ENCODE measurements at places on chromosomes 16 and 17.

GRCh38 chr17:36717088-36717487 is 115.7 kb downstream of the MRM1 start:
- DNase-seq = no peak

GRCh38 chr17:76233588-76234353 is 6.5 kb downstream of the RNF157 start:
- no peak for DNase-seq

- no peak for DNase-seq
Observed at GRCh38 chr17:14557480-14557879, 256.6 kb downstream of the HS3ST3B1 start.

GRCh38 chr16:21986692-21987246 is 14.1 kb downstream of the PDZD9 start:
- no peak for DNase-seq

DNA sequence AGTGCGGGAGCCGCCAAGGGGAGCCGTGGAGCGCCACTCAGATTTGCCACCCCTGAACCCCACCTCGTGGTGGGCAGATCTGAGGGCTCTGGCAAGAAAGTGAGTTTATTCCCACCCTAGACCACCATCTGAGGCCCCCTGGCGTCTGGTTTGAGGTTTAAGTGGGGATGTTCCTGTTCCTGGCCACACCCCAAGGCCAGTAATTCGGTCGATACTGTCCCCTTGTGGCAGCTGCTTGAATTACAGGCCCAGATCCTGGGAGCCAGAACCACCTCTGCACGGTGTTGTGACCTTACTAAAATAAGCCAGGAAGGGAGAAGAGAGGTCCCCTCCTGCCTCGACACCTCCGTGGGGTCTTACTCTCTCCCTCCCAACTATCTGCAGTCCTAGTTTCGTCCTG is 3.3 kb upstream of the LAT start:
- no peak for DNase-seq

- no peak for DNase-seq
Observed at GRCh38 chr17:2982854-2983253, 80.6 kb downstream of the OR1D5 start.

DNA sequence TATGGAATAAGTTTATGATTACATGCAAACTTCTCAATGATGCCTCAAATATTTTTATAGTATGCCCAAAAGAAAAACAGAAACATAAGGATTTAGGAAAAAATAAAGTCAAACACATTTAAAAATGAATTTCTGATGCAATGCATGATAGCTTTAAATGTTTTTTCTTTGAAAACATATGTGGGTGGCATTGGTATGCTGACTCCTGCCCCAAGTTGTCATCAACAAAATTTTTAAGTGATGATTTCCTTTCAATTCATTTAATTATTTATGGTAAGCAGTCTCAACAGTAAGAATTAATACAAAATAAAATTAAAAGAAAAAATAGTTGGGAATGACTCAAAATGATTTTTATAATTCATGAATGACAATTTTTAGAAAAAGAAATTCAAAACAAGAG is 104.9 kb downstream of the CEP112 start:
- no peak for DNase-seq

GRCh38 chr17:13583996-13584700 is 17.6 kb downstream of the HS3ST3A1 start:
- no peak for DNase-seq

- no peak for DNase-seq
Observed at GRCh38 chr17:13544292-13544691, 57.4 kb downstream of the HS3ST3A1 start.

- no peak for DNase-seq
Observed at GRCh38 chr16:69120096-69120664, 12.2 kb downstream of the CHTF8 start.

DNA sequence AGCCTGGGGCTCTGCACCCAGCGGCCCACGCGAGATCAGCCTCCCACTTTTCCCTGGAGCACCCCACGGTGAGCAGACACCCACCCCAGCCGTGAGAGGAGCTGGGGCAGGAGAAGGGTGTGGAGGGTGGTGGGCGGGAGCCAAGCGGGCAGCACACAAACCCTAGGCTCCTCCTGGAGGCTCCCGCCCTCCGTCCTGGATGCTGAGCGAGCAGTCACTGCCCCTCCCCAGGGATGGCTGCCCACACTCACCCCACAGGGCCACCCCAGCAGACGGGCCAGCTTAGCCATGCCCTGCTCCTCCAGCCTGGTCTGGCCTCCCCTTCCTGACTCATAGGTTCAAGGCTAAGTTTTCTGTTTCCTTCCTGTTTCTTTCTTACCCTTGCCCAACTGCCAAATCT is 15.7 kb upstream of the ABCC3 start:
- no peak for DNase-seq

- DNase-seq = no peak
Observed at GRCh38 chr16:89337965-89338364, 120.5 kb downstream of the ZNF778 start.

- DNase-seq = no peak
Observed at GRCh38 chr17:64340557-64340956, 50.1 kb downstream of the PECAM1 start.

DNA sequence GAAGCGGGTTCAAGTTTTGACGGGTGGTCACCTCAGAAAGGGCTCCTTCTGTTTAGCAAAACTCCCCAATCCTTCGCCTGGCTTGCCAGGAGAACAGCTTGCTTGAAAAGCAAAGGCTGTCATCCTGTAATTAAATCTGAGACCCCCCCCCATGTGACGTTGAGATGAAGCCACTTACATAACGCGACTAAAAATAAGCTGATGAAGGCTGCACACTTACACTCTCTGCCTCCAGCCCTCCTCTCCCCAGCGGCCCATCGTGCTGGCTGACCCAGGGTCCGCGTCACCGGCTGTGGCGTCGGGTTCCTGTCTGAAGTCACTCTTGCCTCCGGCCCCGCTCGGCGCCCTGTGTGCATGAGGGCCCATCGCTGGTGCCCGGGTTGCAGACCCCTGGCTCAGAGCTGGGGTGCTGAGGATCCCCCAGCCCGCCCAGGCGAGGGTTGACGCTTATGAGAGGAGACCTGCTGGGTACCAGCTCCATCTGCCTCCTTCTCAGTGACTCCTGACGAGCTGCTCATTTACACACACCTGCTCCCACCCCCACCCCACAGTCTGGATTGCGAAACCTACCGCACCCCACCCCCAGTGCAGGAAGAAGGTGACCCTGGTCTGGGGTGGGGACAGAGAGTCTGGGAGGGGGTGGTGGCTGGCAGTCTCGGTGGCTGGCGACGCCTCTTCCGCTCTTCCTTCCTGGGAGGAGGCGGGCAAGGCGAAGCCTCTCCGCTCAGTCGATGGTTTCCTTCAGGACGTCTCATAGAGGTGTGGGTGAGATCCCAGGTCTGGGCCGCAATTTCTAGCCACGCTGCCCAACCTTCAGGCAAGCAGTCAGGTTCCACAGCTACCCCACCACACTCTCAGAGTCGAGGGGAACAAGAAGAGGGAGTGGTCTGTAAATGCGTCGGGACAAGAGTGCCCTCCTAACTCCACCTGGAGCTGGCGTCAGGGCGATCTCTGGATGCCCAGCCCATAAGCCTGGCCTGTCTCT is 3.1 kb upstream of the BAIAP2 start:
- no peak for DNase-seq

DNA sequence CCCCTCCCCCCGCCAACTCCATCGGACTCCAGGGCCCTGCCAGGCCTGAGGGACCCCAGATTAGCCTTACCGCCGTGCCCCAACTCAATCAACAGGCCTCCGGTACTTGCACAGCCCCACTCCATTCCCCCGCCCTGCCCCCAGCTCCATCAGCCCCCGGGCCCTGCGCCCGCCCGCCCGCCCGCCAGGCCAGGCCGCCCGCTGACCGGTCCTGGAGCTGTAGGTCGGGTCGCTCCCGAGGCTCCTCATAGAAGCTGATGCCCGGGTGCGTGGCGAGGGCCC is 308 bp downstream of the GTF3C1 start:
- no peak for DNase-seq

DNA sequence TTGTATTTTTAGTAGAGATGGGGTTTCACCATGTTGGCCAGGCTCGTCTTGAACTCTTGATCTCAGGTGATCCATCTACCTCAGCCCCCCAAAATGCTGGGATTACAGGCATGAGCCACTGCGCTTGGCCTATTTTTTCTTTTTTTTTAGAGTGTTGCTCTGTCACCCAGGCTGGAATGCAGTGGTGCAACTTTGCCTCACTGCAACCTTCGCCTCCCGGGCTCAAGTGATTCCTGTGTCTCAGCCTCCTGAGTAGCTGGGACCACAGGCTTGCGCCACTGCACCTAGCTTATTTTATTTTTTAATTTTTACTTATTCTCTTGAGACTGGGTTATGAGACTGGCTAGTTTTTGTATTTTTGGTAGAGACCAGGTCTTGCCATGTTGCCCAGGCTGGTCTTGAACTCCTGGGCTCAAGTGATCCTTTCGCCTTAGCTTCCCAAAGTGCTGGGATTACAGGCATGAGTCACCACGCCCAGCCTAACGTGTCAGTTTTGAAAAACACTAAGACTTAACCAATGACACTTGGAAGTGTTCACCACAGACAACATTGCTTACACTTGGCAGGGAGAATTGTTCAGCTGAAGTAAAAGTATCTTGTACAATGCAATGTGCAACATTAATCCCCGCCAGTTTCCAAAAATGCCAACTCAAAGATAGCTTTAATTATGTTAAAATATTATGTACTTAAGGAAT is 26.9 kb downstream of the ATAD5 start:
- DNase-seq = no peak

DNA sequence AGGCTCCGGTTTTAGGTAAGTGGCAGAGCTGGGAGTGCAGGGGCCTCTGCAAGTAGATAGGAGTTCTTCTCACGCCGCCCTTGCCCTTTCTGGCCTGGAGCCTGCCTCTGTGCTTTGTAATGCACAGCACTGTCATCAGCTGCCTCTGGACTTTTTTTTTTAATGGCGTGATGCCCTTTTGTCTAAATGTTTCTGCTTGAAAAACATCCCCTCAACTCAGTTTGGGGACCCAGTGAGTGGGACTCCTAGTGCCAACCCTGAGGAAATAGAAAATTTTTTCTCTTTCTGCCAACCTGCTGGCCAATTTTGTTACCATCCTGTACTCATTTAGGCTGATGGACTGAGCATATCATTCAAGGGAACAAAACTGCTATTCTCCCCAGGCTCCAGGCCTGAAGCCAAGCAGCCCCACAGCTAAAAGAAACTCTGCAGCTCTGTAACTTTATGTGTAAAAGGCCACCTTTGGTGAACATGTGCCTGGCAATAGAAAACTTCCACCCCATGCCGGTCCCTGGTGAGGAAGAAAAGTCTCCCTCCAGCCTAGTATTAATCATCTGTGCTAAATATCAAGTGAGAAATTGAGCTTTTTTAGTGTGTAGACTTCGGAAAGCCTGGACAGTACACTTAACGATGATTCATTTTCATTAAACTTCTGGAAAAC is 22.5 kb downstream of the SLC6A2 start:
- DNase-seq = no peak

DNA sequence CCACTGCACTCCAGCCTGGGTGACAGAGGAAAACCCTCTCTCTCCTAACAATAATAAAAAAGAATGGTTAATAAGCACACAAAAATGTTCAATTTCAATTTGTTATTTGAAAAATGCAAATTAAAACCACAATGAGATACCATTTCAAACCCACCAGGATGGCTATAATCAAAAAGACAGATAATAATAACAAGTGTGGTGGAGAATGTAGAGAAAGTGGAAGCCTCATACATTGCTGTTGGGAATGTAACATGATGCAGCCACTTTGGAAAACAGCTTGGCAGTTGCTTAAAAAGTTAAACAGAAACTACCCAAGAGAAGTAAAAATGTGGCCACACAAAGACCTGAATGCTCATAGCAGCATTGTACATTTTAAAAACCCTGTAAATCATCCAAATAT is 51.8 kb upstream of the MAP3K14 start:
- no peak for DNase-seq

DNA sequence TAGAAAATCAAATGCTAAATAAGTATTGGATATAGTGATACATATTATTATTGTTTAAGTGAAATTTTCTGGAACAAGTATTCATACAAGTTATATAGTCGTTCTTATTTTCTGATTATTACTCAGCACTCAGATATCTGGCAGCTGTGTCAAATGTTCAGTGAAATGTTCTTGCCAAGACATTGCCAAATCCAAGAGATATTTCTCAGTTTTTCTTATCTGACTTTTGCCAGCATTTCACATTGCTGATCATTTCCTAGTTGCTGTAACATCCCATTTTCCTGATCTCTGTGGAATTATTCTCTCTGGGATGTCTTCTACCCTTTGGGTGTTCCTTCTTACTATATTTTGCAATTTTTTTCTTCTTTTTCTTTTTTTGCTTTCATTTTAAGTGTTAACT is 262.3 kb downstream of the KIF2B start:
- DNase-seq = no peak

- no peak for DNase-seq
Observed at GRCh38 chr17:32854832-32855389, 22.0 kb downstream of the MYO1D start.

- no peak for DNase-seq
Observed at GRCh38 chr17:29331708-29332085, 37.7 kb upstream of the NUFIP2 start.

DNA sequence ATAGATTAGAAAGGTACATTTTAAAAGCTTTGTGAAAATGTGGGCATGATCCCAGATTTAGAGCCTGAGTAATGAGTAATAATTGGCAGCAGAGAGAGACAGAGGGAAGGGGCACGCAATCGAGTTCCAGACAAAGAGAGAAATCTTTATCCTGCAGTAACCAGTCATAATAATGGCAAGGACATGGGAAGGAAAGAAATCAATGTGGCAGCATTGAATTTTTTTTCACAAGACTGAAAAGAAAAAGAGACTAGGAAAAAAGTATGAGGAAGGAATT is 790.8 kb upstream of the SOX9 start:
- no peak for DNase-seq

DNA sequence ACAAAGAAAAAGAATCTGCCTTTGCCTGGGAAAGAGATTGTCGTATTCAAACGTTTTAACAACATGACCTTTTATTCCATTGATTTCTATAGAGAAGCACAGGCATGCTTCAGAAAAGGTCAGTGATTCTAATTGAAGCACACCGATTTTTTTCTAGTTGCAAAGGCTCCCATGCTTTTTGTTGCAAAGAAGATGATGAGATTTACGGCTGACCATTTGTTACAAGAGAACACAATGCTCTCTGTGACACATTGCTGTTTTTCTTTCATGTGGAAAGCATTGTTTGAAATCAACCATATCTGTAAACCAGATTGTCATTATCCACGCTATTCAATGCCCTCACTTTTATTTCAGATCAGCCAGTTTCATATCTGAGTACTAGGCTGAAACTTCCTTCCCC is 99.8 kb downstream of the NLK start:
- no peak for DNase-seq
